ENCODE measurements at places on chromosomes 2 and 18.

GRCh38 chr2:96523659-96524481 is 12.7 kb upstream of the ARID5A start:
- peak; percentile 59 for DNase-seq

- DNase-seq = no peak
These were observed 63.1 kb downstream of the CCDC150 start for GRCh38 chr2:196702641-196703040.

DNA sequence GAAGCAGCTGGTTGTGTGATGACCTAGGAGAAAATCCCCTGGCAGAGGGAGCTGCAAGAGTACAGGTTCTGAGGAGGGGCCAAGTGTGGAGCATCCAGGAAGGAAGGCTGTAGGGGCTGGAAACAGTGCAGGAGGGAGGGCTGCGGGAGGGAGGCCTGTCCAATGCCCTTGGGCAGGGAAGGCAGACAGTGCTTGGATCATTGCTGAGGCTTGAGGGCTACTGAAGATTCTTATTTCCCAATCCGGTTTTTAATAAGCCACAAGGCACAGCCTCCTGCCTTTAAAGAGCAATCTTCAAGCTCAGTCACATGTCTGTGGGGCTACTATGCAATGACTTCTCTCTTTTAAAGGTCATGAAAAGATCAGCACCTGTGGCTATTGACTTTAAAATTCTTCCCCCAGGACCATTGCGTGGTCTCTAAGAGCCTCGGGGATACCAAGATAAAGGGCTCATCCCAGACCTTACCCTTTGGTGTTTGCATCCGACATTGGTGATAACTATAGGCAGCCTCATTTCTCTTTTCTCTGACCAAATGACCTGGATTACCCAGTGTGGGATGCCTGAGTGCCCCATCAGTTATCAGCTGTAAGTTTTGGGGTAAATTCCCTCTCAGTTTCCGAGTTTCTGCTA is 149.6 kb downstream of the DOCK10 start:
- no peak for DNase-seq

DNA sequence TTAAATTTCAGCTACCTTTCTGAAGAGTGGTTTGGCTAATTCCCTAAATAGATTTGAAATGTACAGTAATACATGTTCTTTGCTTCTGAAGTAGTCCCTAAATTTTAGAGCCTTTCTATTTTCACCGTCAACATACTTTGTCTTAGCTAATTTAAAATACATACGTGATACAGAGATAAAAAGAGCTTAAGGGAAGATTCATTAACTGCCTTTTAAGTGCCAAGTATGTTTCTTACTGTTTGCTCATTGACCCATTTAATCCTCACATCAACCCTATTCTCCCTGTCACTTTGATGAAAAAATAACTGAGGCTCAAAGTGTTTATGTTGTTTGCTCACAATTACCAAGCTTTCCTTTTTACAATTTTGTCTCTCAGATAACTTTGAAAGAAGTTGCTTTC is 118.6 kb upstream of the CDH7 start:
- no peak for DNase-seq

DNA sequence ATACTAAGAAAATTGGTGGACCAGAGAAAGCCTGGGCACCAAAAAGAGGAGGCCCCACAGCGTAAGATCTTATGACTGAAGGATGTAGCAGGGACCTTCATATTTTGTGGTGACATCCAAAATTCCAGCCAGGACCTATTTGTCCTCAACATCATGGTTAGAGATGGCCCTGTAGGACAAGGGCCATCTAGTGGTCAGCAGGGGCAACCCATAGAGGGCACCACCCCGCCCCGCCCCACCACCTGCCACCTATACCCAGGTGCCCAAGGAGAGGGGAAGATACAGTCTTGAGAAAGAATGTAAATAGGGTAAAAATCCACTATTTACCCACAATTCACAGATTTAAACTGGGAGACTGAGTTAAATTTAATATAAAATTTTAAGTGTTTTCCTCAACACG is 59.6 kb upstream of the TMEM163 start:
- no peak for DNase-seq

GRCh38 chr2:44843086-44843485 is 98.4 kb upstream of the SIX3 start:
- no peak for DNase-seq

Data from fibroblast of upper back skin (primary cell).